ENCODE measurements at places on chromosomes 12 and 14.

- ATAC-seq = no peak
Measured at GRCh38 chr12:131003716-131004045, 50.0 kb downstream of the ADGRD1 start.

GRCh38 chr12:56616244-56616643 is 13.9 kb downstream of the BAZ2A start:
- ATAC-seq = no peak

DNA sequence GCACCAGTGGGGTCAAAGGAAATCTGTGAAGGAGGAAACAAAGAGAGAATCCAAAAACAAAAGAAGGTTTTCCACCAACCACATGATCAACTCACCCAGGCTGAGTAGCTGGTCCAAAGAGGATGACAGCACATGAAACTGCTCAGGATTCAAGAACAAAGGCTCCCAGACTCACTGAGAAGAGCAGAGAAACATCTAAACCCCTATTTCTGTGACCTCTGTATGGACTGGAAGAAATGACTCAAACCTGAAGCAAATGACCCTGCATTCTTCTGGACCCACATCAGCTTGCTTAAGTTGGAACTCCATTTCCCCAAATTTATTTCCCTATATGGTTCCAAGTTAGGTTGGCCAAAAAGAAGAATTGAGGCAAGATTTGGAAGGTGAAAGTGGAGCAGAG is 26.3 kb downstream of the TC2N start:
- no peak for ATAC-seq

DNA sequence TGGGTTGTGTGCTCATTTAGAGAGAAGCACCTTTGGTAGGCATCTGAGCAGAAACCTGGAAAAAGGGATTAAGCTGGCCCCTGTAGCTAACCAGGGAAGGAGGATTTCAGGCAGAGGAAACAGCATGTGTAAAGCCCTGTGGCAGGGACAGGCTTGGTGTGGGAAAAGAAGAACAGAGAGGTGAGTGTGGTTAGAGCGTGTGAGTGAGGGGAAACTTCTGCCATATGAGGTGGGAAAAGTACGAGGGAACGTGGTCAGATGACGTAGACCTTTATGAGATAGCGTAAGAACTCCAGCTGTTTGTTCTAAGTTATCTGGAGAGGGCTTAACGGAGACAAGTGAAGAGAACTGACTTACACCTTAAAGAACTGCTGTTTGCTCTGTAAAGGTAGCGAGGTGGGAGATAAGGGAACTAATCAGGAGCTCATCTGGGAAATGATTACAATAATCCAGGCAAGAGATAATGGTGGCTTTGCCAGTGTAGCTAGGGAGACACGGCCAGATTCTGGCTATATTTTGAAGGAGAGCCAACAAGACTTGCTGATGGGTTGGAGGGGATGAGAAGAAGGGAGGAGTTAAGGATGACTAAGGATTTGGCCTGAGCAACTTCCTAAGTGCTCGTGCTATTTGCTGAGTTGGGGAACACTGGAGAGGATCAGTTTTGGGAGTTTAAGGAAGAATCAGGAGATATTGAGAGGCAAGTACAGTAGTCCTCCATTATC is 234.0 kb downstream of the ETNK1 start:
- ATAC-seq = no peak

DNA sequence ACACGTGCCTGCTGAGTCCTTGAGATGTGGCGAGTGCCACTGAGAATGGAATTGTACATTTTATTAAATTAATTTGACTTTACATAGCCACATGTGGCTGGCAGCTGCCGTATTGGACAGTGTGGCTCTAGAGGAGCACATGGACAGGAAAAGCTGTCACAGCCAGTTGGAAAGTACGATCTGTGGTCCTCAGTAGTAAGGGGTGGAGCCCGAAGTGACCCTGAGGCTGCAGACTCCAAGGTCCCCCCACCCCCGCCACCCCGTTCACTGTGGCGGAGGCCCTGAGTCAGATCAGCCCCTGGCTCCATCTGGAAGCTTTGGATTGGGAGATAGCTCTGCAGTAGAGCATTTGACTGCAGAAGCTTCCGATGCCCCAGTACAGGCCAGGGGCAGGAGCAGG is 25.8 kb upstream of the BEGAIN start:
- peak; percentile 65 for ATAC-seq

- ATAC-seq = no peak
Measured at GRCh38 chr12:93245543-93245942, 132.2 kb upstream of the NUDT4 start.

GRCh38 chr12:5807090-5807414 is 138.0 kb downstream of the ANO2 start:
- ATAC-seq = no peak

- peak; percentile 1 for ATAC-seq
Measured at GRCh38 chr12:105235281-105235731, 668 bp downstream of the APPL2 start.

- ATAC-seq = no peak
Measured at GRCh38 chr12:109612003-109612402, 38.4 kb downstream of the MVK start.

DNA sequence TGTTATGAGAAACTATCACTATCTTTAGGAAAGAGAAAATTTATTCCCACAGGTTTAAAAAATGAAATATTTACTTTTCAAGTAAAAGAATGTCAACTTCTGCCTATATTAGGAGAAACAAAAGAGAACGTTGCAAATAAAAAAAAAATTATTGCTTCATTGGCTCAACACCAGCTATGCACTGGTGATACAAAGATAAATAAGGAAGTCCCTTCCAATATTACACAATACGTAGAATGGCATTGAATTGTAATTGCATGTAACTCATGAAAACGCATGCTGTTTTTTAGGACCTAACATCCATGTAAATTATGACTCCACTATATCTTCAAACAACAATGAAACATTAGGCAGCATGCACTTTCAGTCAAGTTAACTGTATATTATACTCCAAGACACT is 56.4 kb upstream of the RERGL start:
- ATAC-seq = no peak

- peak; percentile 10 for ATAC-seq
Measured at GRCh38 chr12:96210376-96211055, 16.3 kb downstream of the ELK3 start.

GRCh38 chr12:78560633-78561032 is 303.9 kb upstream of the SYT1 start:
- no peak for ATAC-seq

DNA sequence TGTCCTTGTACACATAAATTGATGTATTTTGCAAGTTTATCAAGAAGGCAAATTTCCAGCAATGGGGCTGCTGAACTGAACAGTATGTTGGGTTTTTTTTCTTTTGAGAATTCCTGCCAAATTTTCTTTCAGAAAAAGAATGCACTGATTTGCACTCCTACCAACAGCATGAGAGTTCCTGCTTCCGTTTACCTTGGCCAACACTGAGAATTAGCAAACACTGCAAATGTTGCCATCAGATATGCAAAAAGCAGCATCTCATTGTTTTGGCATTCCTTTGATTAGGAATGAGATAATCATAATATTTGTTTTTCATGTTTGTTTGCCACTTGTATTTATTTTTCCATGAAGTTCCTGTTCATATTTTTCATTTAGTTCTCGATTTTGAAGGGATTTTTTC is 82.4 kb downstream of the RTN1 start:
- ATAC-seq = no peak

Data from motor neuron (in vitro differentiated cells).